8988T (cell line): ENCODE measurements at places on chromosomes 7 and 10.

DNA sequence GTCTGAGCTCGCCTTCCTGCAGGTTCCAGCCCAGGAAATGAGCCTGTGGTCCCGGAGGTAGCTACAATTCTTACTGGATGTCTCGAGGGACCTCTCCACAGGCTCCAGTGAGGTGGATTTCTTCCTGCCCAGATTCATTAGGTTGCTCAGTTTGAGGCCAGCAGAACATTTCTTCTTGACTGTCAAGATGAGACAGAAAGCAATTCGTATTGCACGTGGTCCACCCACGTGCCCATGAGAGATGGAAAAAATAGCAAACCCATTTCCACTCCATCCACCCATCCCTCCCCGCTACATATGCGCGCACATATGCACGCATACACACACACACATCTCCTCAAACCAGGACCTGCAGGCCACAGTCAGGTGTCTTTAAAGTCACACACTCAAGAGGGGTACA, 68.7 kb downstream of the VWA2 start:
- DNase-seq, result no peak

DNA sequence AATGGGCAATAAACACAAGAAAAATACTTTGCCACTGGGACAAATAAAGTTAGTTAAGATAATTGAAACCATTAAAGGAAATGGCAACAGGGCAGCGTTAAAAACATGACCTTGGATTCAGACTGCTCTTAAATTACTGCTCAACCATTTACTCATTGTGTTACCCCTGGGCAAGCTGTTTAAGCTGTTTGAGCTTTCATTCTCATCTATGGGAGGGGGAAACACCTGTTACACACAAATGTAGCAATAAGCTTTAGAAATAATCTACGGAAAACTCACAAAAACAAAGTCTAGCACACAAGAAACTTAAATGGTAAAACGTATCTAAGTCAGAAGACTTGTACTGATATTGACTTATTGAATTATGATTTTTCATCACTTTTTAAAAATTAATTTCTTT, 137.1 kb downstream of the KMT2E start:
- no peak for DNase-seq

DNA sequence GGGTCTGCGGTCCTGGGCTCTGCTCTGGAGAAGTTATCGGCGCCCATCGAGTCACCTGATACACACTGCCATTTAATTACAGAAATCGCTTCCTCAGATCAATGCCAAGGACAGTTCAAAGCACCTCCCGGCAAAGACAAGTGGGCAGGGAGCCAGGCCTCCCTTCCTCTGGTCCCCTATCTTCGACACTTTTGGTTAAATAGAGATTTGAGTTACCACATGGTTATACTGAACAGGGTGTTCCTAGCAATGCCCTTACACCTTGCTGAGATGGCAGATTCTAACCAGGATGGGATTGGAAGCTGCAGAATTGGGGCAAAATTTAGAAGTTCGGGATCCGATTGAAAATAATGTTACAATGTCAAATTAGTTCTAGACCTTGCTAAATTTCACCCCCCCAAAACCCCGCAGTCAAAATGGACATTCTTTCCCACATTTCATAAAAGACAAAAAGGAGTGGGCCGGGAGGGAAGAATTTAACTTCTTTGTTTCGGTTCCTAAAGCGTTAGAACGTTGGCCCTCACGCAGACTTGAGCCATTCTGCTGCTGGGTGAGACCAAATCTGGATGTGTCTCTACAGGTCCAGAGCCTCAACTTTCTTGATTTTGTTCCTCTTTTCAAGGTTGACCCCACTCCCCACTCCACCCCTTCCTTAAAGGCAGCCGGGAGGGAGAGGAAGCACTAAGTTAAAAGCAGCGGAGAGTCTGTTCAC, 2.2 kb upstream of the DLX5 start:
- DNase-seq, result no peak

- no peak for DNase-seq
These were observed 64.2 kb downstream of the DIP2C start for GRCh38 chr10:625333-625696.

- no peak for DNase-seq
These were observed 22.0 kb downstream of the ITGB8 start for GRCh38 chr7:20352573-20353306.

DNA sequence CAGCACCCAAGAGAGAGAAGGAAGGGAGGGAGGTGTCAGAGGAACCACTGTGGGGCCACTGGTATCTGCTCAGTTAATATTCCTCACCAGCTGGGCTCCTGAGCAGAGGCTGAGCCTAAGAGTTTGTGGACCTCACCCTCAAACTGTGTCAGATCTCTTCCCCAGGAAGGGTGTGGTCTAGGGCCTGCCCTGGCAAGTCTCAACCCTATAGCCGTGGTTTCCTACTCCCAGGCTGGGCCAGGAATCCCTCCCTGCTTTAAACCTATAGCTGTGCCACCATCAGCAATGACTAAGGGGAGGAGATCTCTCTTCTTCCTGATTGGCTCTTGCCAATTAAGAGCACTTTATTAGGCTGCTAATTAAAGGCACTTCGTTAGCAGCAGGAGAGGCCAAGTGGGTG, 29.9 kb downstream of the POLL start:
- DNase-seq, result peak; percentile 37

DNA sequence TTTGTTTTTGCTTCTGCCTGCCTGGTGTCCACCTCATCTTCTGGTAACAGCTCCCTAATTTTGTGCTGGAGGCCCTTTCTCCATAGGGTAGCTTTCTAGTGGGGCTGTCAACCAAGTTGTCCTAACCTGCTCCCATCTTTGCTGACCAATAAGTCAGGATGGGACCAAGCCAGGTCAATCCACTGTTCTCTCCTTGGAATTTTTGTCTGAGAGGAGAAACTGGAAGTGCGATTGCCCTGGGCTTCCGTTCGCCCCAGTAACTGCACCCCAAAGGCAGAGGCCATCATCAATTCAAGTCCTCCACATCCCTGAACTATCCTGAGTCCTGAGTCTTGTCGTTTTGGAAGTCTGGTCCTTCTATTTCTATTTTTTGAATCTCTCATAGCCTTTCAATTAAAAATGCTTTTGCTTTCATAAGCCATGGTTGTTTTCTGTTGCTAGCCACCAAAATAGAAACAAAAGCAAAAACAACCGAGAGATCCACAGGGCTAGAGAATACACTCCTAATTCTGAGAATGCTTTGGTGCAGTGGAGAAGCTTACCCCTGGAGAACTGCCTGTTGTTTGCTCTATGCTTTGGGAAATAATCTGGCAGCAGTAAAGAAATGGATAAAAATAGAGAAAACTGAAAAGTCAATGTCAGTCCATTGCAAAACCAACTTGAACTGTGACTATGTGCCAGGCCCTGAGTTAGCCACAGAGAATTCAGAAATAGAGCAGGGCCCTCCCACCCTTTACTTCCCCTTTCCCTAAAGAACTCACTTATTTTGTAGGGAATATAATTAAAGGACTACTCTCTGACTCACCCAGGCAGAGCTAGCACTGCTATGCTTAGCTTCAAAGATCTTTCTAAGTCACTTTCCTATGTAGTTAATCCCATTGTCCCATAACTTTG, 368.1 kb downstream of the CXCL12 start:
- no peak for DNase-seq

GRCh38 chr7:15556339-15557105, 5.3 kb downstream of the AGMO start:
- no peak for DNase-seq

DNA sequence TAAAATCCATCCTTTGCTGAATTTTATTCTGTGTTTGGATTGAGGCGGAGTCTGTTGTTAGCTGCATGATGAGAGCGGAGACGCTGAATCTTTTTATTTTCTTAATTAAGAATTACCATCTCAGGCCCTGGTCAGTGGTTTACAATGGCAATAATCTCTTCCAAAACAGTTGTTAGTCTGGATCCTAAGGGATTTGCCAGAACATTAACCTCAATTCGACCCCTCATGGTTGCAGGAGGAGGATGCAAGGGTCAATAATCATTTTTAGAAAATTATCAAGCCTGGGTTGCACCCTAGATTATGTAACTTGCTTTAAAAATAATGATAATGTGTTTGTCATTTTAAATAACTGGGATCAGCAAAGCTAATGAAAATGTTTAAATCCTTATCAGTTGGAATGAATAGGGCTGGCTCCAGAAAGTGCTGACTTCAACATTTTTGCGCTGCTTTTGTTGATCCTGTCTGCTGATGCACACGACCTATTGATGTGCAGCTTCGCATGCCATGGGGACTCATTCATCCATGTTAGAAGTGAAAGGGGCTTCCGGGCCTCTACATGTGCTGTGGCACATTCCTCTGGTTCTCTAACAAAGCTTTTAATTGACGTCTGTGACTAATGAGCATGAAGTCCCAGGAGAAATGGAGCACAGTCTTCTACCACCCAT, 80.7 kb upstream of the KIAA1217 start:
- DNase-seq, result no peak

- no peak for DNase-seq
These were observed 10.9 kb downstream of the PNPLA8 start for GRCh38 chr7:108515013-108515412.

- DNase-seq, result no peak
These were observed 11.3 kb downstream of the PIK3AP1 start for GRCh38 chr10:96708996-96709395.

DNA sequence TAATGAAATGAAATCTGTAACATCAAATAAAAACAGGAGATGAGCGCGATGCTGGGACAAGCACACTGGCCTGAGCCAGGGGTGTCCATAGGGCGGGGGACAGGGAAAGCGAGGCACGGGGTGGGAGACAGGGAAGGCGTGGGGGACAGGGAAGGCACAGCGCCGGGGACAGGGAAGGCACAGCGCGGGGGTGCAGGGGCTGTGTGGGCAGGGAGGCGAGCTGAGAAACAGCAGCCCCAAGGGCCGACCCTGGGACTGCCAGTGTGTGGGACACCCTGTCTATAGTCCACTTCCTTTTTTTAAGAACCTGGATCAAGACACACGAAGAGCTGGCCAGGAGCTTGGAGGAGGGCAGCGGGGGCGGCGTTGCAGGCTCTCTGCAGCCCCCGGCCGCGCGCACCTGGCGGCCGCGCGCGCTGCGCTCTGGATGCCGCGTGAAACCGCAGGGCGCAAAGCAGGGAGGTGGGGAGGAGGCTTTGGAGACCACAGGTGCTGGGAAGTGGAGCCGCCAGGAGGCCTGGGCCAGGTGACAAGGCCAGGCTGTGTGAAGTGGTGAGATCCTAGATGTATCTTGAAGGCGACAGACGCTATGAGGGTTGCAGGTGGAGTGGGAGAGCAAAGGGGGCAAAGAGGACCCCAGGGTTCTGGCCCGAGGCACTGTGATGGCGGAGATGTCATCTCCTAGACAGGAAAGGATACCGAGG, 157.7 kb downstream of the COBL start:
- DNase-seq, result no peak

- DNase-seq, result no peak
These were observed 83.3 kb upstream of the DNAJC1 start for GRCh38 chr10:22086730-22087401.

- no peak for DNase-seq
These were observed 140.7 kb downstream of the PFKFB3 start for GRCh38 chr10:6343305-6344010.

DNA sequence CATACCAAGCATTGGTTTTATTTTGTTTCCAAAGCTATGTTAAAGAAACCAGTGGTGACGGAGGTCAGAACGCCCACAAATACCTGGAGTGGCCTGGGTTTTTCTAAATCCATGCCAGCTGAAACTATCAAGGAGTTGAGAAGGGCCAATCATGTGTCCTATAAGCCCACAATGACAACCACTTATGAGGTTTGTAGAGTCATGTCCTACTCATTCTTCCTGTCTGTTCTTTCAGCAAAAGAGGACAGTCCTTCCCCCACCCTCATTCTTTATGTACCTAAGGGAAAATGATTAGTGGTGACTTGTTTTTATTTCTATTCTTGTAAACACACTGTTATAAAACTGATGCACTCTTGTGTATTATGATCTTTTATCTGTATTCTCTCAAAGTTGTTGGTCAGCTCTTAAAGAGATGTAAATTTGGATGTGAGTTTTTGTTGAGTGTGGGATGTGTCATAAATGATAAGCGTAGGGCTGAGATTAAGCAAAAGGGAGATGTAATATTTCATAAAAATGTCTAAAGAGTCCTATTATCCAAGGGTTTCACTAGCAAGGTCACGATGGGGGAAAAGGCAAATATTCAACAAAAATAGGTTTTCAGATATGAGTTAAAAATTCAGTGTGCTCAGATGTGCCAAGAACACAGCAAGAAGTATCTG, 294.4 kb downstream of the BICC1 start:
- no peak for DNase-seq

DNA sequence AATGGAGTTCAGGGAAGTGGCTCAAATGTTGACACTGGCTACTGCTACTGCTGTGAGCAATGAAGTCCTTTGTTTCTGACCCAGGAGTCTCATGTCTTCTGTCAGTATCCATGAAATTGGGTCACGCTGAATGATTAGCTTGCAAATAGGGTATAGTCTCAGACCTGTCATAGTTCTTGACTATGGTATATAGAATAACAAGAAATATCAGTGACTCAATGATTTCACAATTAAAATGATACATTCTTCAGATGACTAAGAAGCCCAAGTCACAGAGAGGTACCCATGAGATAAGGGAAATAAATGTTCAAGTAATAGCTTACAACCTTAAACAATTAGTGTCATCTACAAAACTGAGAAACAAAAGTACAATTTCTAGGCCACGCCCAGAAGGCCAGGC, 89.3 kb downstream of the LYZL2 start:
- DNase-seq, result no peak

GRCh38 chr7:467393-467828, 52.2 kb downstream of the PDGFA start:
- DNase-seq, result peak; percentile 1

DNA sequence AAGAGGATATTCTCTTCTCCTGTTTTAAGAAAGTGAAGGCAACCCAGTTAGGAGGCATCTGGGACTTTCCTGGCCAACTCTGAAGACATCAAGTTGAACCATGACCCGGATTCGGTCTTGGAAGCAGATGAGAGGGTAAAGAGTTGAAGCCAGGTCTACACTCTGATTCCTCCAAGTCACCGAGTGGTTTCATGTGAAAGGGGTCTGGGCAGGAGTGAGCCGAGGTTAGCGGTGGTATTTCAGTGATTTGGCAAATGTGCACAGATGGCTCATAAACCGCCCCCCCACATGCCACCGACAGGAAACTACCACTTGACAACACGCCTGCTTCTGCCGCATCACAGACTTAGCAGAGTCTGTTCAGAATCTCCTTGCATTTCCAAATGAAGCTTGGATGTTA, 11.4 kb upstream of the REPIN1 start:
- DNase-seq, result no peak

- no peak for DNase-seq
These were observed 31.6 kb downstream of the ST7 start for GRCh38 chr7:116984917-116985316.

- no peak for DNase-seq
These were observed 44.7 kb downstream of the PRF1 start for GRCh38 chr10:70557876-70558275.

- no peak for DNase-seq
These were observed 40.4 kb upstream of the CDCA7L start for GRCh38 chr7:21986096-21986495.
